NCI-H2171 treated with DMSO at 0.1 percent for 48 hours (cell line): ENCODE measurements at places on chromosomes 4 and X.
A peak's percentile ranks its signal among the peaks of the same experiment; 100 is the strongest.

DNA sequence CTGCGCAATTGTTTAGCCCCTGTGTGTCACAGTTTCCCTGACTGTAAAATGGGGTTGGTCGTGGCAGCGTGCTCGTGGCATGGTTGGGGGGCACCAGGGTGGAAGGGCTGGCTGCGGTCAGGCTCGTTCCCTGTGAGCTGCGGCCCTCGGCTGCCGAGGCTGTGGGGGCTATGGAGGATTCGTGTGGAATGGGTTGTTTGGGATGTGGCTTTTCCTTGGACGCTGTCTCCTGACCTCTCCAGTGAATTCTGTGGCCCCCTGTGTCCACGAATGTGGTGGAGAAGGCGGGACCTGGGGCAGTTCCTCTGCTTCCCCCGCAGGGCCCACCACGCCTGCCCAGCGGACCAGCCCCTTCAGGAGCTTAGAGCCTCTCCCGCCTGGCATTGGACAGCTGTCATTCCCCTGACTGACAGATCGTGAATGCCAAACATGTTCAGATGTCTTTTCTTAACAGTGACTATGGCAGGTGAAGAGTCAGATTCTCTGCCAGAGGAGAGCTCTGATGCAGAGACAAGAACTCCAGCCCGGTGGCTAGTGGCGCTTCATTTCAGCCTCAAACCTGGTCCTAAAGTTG, 17.2 kb upstream of the HGFAC start:
- DNase-seq: no peak

GRCh38 chr4:71711985-71712348, 71.9 kb downstream of the GC start:
- no peak for DNase-seq

GRCh38 chr4:59570860-59571476, 1629.2 kb upstream of the ADGRL3 start:
- DNase-seq: no peak

DNA sequence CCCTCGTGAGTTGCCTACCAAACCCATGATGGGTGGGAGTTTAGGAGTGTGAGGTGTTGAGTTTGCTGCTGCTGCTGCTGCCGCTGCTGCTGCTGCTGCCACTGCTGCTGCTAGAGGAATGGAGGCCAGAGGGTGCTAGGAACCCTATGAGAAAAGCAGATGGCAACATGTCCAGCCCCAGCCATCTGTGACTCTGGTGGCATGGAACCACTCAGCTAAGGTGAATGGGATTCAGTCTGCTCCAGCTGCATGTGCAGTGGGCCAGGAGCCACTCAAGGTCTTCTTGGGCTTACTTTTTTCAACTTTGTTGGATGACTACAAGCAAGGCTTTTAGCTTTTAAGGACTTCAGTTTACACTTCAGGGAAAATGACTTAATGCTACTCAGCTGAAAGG, 103.8 kb downstream of the RTL5 start:
- DNase-seq: no peak

DNA sequence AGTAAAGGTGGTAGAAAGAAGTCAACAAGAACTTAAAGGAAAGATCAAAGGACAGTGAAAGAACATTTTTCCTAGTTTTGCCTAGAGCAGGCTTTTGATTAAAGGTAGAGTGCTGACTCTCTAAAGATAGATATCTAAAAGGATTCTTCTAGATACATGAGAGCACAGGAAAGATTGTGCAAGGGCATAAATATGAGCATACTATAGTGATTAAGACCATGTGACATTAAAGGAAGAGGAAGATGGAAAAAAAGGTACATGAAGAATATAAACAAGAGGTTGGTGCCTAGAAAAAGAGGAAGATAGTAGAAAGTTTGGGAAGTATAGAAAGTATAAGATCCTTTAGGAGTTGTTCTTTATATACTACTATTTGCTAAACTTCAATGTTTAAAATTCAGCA, 26.1 kb upstream of the TET2 start:
- DNase-seq: no peak

DNA sequence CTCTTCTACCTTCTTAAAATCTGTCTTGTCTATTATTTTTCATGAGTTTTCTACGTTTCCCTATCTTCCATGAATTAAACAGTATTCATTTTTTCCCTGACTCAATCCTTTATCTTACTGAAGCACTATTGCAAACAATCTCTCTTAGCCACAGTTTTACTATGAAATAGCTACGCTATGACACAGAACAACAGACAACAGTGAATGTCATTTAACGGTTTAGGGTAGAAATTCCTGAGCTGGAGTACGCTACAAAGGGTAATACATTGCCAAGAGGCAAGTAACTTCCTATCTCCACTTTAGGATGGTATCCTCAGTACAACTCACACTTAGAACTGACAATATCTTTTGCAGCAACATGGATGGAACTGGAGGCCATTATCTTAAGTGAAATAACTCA, 552.6 kb downstream of the INPP4B start:
- DNase-seq: no peak

- DNase-seq: peak; percentile 44
Measured at GRCh38 chr4:169079942-169080827, 70.1 kb upstream of the CBR4 start.

DNA sequence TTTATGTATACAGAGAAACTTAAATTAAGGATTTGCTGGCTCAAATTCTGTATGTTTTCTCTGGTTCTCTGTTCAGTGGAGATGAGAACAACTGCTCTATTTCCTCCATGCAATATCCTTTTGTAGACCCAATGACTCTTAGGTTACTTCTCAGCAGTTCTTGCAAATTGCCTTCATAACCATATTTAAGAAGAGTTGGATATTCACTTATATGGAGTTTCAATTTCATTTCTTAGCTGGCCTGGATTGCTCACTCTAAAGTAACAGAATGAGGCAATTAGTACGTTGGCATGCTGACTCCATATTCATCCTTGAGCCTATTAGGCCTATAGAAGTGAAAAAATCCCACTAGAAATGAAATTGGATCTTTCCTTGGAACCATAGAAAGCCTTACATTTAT, 93.6 kb downstream of the DOCK11 start:
- DNase-seq: no peak

DNA sequence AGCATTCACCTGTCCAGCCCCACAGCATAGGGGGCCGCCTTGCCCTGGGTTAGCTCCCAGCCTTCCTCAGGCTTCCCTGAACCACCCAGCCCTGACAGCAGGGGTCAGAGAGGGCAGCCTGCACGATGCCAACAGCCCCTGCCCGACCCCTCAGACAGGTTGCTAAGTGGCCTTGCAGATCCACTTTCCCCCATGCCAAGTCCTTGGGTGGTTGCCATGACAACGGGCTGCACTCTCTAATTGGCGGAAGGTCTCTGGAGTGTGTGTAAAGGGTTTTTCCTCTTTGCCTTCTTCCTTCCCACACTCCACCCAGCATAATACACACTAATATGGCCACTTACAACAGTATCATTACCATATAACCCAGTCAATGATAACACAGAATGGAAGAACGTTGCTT, 99.6 kb upstream of the AFAP1 start:
- peak; percentile 76 for DNase-seq

- no peak for DNase-seq
Measured at GRCh38 chr4:75922588-75922987, 18.2 kb downstream of the NAAA start.

GRCh38 chr4:169089004-169089403, 78.9 kb upstream of the CBR4 start:
- peak; percentile 2 for DNase-seq

- DNase-seq: peak; percentile 63
Measured at GRCh38 chrX:133415276-133416105, at the start of gene GPC4. Gene GPC4, minus strand, starts transcription at chrX:133415489. Its CDS starts 524 bp downstream, at chrX:133414965.

GRCh38 chrX:110491846-110492620, 133.4 kb downstream of the RTL9 start:
- DNase-seq: peak; percentile 21
